ENCODE measurements at places on chromosomes 1 and 21. TPM values are rescaled to one million over a fixed set of nuclear protein-coding genes. Genes with fewer than 3 reads are reported as not detected.
A peak's percentile ranks its signal among the peaks of the same experiment; 100 is the strongest.

ITLN1 gene
- 0.54 TPM for total RNA-seq

POLR3C gene
- total RNA-seq: 33.0 TPM

LRRC53 gene
- not detected for total RNA-seq

RHEX gene
- 75.1 TPM for total RNA-seq

SH3BP5L gene
- 27.1 TPM for total RNA-seq

TAF13 gene
- total RNA-seq: 26.1 TPM

BCL2L15 gene
- 16.8 TPM for total RNA-seq

ERVH48-1 gene
- not detected for total RNA-seq

RGS13 gene
- not detected for total RNA-seq

FLG2 gene
- total RNA-seq: not detected

- peaks cover 71% of the 10 kb centered on the region for H3K36me3 ChIP-seq
- H3K27ac ChIP-seq: peak within 1 kb of the TSS; percentile 69
- H3K4me3 ChIP-seq: peak within 1 kb of the TSS; percentile 91
Measured at GRCh38 chr1:155127105-155127966, at the start of gene EFNA1. Gene EFNA1 (plus strand): TSS chr1:155127876. CDS start chr1:155127978, 102 bp downstream.

GRCh38 chr1:172935062-172935592 lies 115.6 kb downstream of the TNFSF18 start:
- H3K27me3 ChIP-seq: no peaks in the 10 kb centered on the region
- no peak for DNase-seq
- H3K27ac ChIP-seq: peak overlapping the region; percentile 97
- H3K36me3 ChIP-seq: peaks cover 12% of the 10 kb centered on the region

DNA sequence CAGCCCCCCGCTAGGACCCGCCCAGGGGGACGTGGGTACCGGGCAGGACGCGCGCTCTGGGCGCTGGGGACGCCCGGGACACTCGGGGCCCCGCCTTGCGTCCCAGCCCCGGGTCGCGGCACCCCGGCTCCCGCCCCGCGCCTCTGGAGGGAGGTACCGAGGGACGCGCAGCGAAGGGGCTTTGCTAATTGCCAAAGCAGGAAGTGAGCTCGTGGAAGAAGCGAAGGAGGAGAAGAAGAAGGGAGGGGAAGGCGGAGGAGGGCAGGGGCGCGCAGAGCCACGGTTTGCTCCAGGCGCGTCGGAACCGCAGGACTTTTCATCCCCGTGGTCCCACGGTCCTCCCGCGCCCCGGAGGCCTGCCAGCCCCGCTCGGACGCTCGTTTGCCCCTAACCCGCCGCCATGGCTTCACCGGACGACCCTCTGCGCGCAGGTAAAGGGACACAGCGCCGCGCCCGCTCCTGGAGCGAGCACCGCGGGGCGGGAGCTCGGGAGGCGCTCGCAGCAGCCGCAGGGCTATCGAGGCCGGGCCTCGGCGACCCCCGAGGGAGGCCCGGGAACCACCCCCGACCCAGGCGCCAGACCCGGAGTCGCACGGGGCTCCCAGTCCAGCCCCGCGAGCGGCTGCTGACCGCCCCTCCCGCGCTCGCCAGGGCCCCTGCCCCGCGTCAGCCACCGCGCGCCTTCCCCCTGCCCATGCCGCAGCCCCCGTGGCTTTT lies 1.3 kb downstream of the EDARADD start:
- peaks cover 9% of the 10 kb centered on the region for H3K36me3 ChIP-seq
- peaks cover 8% of the 10 kb centered on the region for H3K4me1 ChIP-seq
- H3K27ac ChIP-seq: no peak overlapping the region
- H3K27me3 ChIP-seq: peaks cover 88% of the 10 kb centered on the region
- peak; percentile 14 for DNase-seq

GRCh38 chr1:94260635-94261387 lies 23.4 kb upstream of the ARHGAP29 start:
- no peak for DNase-seq
- H3K27ac ChIP-seq: no peak overlapping the region
- peaks cover 7% of the 10 kb centered on the region for H3K36me3 ChIP-seq
- H3K4me1 ChIP-seq: peaks cover 66% of the 10 kb centered on the region

DNA sequence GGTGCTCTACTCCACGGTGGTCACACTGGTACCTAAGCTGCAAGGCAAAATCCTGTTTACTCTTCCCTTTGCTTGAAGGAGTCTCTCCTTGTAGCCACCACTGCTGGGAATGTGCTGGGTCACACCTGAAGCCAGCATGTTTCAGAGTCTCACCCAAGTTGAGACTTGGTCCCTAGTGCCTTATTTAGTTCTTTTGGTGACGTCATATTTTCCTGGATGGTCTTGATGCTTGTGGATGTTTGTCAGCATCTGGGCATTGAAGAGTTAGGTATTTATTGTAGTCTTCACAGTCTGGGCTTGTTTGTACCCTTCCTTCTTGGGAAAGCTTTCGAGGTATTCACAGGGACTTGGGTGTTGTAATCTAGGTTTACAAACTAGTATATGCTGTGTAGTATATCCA lies 5.6 kb upstream of the MTARC2 start:
- no peak overlapping the region for H3K4me3 ChIP-seq
- H3K27me3 ChIP-seq: no peaks in the 10 kb centered on the region
- no peak for DNase-seq
- no peak overlapping the region for H3K27ac ChIP-seq

DNA sequence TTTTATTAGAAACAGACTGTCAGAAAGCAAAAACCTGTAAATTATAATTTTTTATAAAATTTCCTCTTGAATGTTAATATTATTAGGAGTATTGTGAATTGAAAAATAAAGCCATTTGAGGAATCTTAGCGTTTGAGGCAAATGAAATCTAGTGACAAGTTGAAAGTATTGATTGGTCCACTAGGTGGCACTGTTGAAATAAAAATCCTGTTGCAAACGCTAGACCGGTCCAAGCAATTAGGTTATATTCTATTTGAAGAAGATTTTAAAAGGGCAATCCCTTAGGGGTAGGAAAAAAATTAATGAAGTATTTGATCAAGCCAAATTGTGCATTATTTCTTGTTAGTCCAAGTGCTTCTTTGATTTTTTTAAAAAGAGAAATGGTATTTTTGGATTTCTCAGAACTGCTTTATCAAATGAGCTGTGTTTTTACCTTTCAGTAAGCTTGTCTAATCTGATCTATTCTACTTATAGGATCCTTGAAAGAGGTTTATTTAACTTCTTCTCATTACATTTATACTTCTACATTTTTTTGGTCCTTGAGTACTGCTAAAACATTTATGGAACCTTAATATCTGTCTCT lies 57.7 kb downstream of the ATG4C start:
- H3K27ac ChIP-seq: no peak overlapping the region
- H3K27me3 ChIP-seq: no peaks in the 10 kb centered on the region
- no peaks in the 10 kb centered on the region for H3K4me1 ChIP-seq
- peak; percentile 44 for DNase-seq
- no peaks in the 10 kb centered on the region for H3K36me3 ChIP-seq
- H3K4me3 ChIP-seq: no peak overlapping the region

DNA sequence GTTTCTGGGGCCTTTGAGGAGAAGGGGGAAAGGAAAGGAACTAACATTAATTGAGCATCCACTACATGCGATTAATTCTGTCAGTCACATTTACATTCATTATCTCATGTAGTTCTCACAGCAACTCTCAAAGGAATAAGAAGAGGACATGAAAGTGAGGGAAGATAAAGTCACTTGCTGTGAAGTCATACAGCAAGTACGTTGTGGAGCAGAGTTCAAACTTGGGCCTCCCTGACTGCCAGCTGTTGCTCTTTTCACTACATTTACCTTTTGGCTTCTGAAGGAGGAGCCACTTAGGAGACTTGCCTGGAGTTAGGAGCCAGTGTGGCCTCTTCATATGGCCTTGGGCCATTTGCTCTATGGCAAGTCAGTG lies 6.2 kb downstream of the ZNF691 start:
- no peak for DNase-seq
- peaks cover 10% of the 10 kb centered on the region for H3K36me3 ChIP-seq
- peaks cover under 1% of the 10 kb centered on the region for H3K27me3 ChIP-seq
- H3K4me3 ChIP-seq: no peak overlapping the region
- H3K4me1 ChIP-seq: peaks cover 15% of the 10 kb centered on the region

DNA sequence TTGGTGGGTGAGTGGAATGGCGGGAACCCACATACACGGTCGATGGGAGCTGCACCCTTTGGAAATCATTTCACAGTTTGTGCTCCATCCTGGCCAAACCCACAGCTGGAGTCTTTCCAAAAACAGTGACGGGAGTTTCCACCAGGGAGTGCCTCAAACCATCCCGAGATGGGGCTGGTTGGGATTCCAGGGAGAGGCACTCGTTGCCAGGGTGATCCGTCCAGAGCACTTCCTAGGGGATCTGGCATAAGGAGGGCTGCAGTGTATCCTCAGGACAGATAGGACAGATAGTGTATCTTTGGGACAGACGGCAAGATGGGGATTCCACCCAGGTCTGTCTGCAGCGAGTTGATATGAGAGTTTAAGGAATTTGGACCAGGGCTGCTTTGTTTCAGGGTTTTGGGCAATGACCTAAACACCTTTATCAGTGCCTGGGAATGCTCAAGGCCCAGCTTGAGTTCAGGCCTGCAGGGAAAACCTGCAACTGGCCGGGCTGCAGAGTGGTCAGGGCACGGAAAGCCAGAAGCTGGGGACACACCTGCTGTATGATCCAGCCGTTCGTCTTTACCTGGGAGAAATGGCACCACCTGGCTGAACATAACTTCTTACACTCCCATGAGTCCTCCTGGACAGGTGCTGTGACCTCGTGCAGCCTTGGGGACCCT lies 3.4 kb upstream of the POFUT2 start:
- H3K4me3 ChIP-seq: no peak overlapping the region
- H3K36me3 ChIP-seq: peaks cover 19% of the 10 kb centered on the region
- H3K27me3 ChIP-seq: no peaks in the 10 kb centered on the region
- no peaks in the 10 kb centered on the region for H3K4me1 ChIP-seq

DNA sequence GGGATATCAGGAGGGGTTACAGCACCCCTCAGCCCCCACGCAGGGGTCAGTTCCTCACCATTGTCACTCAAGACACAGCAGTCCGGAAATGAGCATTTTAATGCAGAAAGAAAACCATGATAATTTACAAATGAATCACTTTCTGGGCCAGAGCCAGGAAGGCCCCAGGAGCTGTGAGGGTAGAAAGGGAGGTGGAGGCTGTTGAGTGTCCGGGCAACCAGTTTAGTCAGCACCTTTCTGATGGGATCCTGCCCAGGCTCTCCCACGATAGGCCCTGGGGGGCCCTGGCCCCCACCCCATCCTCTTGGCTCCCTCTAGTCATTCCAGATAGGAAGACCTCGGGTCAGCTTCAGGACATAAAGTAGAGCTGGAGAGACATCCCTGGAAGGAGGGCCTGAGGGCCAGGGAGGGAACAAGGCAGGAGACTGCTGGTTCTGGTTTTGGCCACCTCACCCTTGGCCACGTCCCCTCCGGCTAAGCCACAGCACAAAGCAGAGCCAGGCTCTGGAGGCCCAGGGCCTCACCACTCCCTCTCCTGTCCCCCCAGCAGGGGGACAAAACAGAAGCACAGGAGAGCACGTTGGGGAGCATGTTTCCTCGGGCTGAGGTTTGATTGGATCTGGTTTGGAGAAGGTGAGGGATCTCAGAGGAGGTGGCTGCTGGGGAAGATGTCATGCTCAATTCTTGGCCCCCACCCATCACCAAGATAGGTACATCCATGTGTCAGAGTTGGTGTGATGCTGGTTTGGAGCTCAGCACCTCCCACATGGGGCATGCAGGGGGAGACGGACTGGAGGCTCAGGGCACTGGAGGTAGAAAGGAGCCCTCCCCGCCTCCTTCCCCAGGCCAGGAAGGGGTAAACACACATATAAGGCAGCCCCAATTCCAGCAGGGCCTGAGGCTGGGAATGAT lies 20.6 kb downstream of the ETNK2 start:
- H3K27me3 ChIP-seq: no peaks in the 10 kb centered on the region
- peak; percentile 62 for DNase-seq
- no peak overlapping the region for H3K27ac ChIP-seq
- peaks cover 40% of the 10 kb centered on the region for H3K4me1 ChIP-seq
- no peak overlapping the region for H3K4me3 ChIP-seq
- H3K36me3 ChIP-seq: peaks cover 22% of the 10 kb centered on the region

- no peak overlapping the region for H3K27ac ChIP-seq
- peaks cover 28% of the 10 kb centered on the region for H3K36me3 ChIP-seq
- no peaks in the 10 kb centered on the region for H3K4me1 ChIP-seq
Measured at GRCh38 chr1:11951901-11952300, 17.4 kb downstream of the PLOD1 start.

- no peaks in the 10 kb centered on the region for H3K36me3 ChIP-seq
- H3K4me3 ChIP-seq: no peak overlapping the region
- H3K27ac ChIP-seq: no peak overlapping the region
- no peaks in the 10 kb centered on the region for H3K4me1 ChIP-seq
- DNase-seq: peak; percentile 14
Measured at GRCh38 chr1:62356257-62356835, 37.1 kb upstream of the KANK4 start.

DNA sequence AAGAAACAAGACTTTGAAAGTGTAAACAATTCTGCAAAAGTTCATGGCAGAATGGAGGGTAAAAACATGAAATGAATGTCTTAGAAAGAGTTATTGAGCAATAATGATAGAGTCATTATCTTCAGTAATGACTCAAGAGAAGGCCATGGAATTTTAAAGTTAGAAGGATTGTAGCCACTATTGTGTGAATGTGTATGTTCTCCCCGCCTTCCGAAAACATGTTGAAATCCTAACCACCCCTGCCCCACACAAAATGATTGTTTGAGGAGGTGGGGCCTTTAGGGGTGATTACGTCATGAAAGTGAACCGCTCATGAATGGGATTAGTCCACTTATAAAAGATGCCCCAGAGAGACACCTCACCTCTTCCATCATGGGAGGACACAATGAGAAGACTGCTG lies 93.8 kb upstream of the CCDC190 start:
- H3K4me1 ChIP-seq: no peaks in the 10 kb centered on the region
- H3K27ac ChIP-seq: no peak overlapping the region
- H3K36me3 ChIP-seq: no peaks in the 10 kb centered on the region
- H3K27me3 ChIP-seq: no peaks in the 10 kb centered on the region
- H3K4me3 ChIP-seq: no peak overlapping the region
- no peak for DNase-seq

Data from Calu3 (cell line).